ENCODE measurements at places on chromosomes 4 and X. TPM values are rescaled to one million over a fixed set of nuclear protein-coding genes. Genes with fewer than 3 reads are reported as not detected.

DNA sequence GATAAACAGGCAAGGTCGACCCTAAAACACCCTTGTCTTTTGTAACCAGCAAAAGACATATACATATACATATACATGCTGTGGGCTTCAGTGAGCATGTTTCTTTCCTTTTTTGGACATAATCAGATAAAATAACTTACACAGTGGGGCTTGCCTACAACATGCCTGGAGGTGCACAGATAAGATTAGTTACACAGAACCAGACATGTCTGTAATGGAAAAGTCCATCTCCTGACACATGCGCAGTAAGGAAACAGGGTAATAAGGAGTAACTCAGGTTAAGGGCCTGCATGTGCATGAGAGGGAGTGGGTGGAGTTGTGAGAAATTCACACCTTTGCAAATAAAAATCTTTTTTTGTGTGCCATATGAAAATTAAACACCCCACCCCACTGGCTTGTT is 3.4 kb downstream of the UGT2A1 start:
- H3K36me3 ChIP-seq, result no peaks in the 10 kb centered on the region
- H3K27ac ChIP-seq, result no peak overlapping the region
- DNase-seq, result no peak
- no peak overlapping the region for H3K4me3 ChIP-seq
- no peaks in the 10 kb centered on the region for H3K4me1 ChIP-seq

DNA sequence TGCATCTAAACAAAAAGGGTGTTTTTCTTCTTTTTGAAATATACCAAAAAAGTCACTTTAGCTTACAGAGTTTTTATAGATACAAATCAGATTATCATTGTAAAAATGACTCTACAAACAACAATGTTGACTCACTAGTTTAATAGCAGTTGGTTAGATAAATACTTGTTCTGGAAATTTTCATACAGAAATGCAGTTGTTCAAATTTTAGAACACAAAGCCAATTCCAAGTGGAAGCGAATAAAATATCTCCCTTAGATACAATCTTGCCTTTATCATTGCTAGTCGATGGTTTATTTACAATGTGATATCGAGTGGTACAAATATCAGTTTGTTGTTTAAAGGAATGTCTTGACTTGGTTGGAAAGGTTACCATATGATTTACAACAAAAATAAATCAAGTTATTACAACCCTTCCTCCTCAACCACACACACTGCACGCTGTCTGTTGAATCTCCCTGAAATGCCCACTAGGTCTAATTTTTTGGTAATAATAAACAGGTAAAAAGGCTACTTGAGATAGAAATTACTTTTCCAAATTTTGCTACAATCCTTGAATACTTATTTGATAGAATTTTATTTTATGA is 114.8 kb downstream of the CDS1 start:
- no peaks in the 10 kb centered on the region for H3K27me3 ChIP-seq
- no peak overlapping the region for H3K4me3 ChIP-seq
- no peak overlapping the region for H3K27ac ChIP-seq
- no peak for DNase-seq

DNA sequence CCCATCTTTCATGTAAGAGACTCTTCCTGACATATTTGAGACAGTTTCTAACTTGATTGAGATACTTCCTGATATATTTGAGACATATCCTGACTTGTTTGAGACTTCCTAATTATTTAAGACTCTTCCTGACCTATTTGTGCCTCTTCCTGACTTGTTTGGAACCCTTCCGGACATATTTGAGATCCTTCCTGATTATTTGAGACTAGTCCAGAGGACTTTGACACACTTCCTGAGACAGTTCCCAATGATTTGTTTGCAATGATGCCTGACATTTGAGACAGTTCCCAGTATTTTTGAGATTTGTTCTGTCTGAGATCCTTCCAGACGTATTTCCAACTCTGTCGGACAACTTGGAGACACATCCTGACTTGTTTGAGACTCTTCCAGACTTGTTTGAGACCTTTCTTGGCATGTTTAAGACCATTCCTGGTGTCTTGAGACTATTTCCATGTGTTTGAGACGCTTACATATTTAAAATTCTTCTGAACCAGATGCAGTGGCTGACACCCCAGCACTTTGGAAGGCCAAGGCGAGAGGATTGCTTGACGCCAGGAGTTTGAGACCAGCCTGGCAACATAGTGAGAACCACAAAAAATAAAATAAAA is 118.9 kb upstream of the USP9X start:
- H3K4me1 ChIP-seq, result no peaks in the 10 kb centered on the region
- no peaks in the 10 kb centered on the region for H3K27me3 ChIP-seq
- no peaks in the 10 kb centered on the region for H3K36me3 ChIP-seq
- no peak overlapping the region for H3K4me3 ChIP-seq
- no peak for DNase-seq

- peaks cover 6% of the 10 kb centered on the region for H3K4me1 ChIP-seq
- no peak overlapping the region for H3K4me3 ChIP-seq
- H3K36me3 ChIP-seq, result no peaks in the 10 kb centered on the region
- no peaks in the 10 kb centered on the region for H3K27me3 ChIP-seq
- no peak for DNase-seq
Observed at GRCh38 chr4:152220201-152220666, 315.7 kb downstream of the FBXW7 start.

DNA sequence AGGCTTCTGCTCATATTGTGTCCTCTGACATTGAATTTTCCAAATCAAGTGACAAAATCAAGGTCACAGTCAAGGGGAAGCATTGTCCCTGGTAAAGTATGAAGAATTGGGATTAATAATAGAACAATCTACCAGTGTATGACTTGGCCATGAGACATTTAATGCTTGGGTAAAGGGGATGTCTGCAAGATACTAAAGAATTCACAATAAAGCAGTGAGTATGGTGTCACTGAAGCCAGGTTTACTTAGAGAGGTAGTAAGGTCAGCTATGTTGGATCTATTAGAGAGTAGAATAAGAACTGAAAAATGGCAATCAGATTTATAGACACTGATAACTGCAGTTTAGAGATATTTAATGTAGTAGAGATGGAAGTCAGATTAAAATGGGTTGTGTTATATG is 349.2 kb downstream of the BMPR1B start:
- H3K27me3 ChIP-seq, result no peaks in the 10 kb centered on the region
- no peak overlapping the region for H3K27ac ChIP-seq
- H3K4me3 ChIP-seq, result no peak overlapping the region
- no peaks in the 10 kb centered on the region for H3K36me3 ChIP-seq
- DNase-seq, result no peak
- H3K4me1 ChIP-seq, result peaks cover 13% of the 10 kb centered on the region

- peak overlapping the region; percentile 29 for H3K4me3 ChIP-seq
- no peak overlapping the region for H3K27ac ChIP-seq
- DNase-seq, result no peak
- no peaks in the 10 kb centered on the region for H3K4me1 ChIP-seq
- H3K27me3 ChIP-seq, result no peaks in the 10 kb centered on the region
Observed at GRCh38 chrX:155148724-155149537, 67.3 kb upstream of the VBP1 start.

- no peak for DNase-seq
- no peak overlapping the region for H3K4me3 ChIP-seq
- no peak overlapping the region for H3K27ac ChIP-seq
- H3K27me3 ChIP-seq, result no peaks in the 10 kb centered on the region
Observed at GRCh38 chrX:123121241-123121640, 62.8 kb upstream of the GRIA3 start.

- DNase-seq, result no peak
- H3K27me3 ChIP-seq, result no peaks in the 10 kb centered on the region
- peaks cover 14% of the 10 kb centered on the region for H3K4me1 ChIP-seq
- H3K27ac ChIP-seq, result peak overlapping the region; percentile 18
Observed at GRCh38 chr4:74039315-74039763, 850 bp upstream of the CXCL3 start.

DNA sequence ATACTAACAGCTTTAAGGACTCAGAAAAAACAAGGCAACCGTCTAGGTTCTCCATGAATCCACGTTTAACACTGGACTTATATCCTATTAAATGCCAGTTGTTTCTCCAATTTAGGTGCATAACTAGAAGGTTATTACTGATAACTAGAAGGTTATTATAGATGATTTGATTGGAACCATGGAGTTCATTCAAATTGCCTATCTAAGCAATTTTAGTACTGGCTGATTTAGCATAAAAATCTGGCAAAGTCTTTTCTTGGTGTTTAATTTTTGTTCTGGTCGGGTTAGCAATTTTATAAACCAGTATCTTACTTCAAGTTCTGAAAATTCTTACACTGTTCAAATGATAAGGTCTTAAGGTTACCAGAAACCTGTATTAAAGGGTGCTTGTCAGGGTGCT is 672.8 kb upstream of the GNPDA2 start:
- no peak overlapping the region for H3K27ac ChIP-seq
- DNase-seq, result no peak
- H3K4me1 ChIP-seq, result no peaks in the 10 kb centered on the region
- H3K27me3 ChIP-seq, result no peaks in the 10 kb centered on the region
- H3K36me3 ChIP-seq, result no peaks in the 10 kb centered on the region

The SETD7 gene
- total RNA-seq, result 101 TPM

The ETDA gene
- total RNA-seq, result not detected

The TLR1 gene
- 16.1 TPM for total RNA-seq

The ARR3 gene
- total RNA-seq, result not detected

The KCNIP4 gene
- not detected for total RNA-seq

The FGF2 gene
- 25.5 TPM for total RNA-seq

The OPRPN gene
- not detected for total RNA-seq

All from thoracic aorta (tissue), 2 donors.